Muscle of arm (tissue), 14 donors: ENCODE measurements at places on chromosomes 5 and 9. TPM values are rescaled to one million over a fixed set of nuclear protein-coding genes. Genes with fewer than 3 reads are reported as not detected.
A peak's percentile ranks its signal among the peaks of the same experiment; 100 is the strongest.

GRCh38 chr9:86200599-86201162, 58.8 kb downstream of the C9orf153 start:
- no peak for DNase-seq

DNA sequence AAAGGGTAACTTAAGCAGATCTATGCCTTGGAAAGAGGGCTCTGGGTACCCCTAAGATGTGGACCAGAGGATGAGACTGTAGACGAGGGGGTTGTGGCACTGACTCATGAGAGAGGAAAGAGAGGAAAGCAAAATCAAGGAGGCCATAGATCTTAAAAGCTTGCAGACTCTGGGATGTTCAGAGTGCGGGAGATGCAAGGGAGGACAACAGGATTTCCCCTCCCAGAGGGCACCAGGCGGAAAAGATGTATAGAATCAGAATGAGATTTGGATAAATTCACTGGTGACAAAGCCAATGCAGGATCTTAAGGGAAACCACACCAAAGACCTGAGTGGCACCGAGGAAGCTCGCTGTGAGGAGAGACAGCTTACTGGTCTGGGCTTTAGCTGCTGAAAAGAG, 27.1 kb downstream of the HRH2 start:
- DNase-seq = no peak

DNA sequence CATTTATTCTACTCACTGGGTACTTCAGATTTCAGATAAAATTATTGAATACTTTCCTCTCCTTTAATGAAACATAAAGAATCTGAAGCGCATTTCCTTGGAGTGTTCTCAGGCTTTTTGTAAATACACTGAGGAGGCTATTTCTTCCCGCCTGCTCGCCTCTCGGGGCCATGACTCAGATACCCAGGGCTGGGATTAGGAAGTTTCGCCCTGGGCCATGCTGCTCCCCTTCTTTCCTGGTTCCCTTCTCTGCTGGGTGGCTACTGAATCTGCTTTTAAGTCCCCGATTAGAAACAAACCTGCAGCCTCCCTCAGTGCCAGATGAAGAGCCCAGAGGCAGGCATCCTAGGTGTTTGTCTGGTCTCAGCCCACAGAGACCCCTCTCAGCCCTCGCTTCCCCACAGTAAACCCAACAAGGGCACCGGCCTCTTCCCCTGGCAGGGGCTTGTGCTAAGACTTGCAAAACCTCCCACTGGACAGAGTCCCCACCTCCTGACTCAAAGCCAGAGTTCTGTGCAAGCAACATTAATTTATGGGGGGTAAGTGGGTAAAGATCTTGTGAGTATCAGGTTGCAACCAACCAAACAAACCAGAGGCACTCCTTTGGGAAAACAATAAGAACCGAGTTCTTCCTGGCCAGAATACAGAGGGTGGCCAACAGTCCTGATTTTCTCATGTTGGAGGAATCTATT, 30.7 kb upstream of the IRX1 start:
- no peak for DNase-seq

GRCh38 chr5:37549411-37549810, 170.3 kb downstream of the WDR70 start:
- DNase-seq = no peak

GRCh38 chr5:171207256-171207847, 101.7 kb upstream of the TLX3 start:
- peak; percentile 62 for DNase-seq

The NFIL3 gene
- polyA plus RNA-seq = 21.0 TPM
